ENCODE measurements at places on chromosomes 3 and 15. TPM values are rescaled to one million over a fixed set of nuclear protein-coding genes. Genes with fewer than 3 reads are reported as not detected.

The GPR149 gene
- not detected for total RNA-seq

The SAMMSON gene
- not detected for total RNA-seq

The HDAC11 gene
- 23.0 TPM for total RNA-seq

The SLC6A11 gene
- not detected for total RNA-seq

The EFCC1 gene
- total RNA-seq: 3.6 TPM

The HPS3 gene
- 24.2 TPM for total RNA-seq

The UCN2 gene
- total RNA-seq: not detected

The ILDR1 gene
- 17.2 TPM for total RNA-seq

The LMAN1L gene
- 0.60 TPM for total RNA-seq

The C2CD4A gene
- total RNA-seq: 0.29 TPM

The SKOR1 gene
- 0.63 TPM for total RNA-seq

The RTP4 gene
- 8.5 TPM for total RNA-seq

The SAMD7 gene
- not detected for total RNA-seq

The TTC23 gene
- 26.8 TPM for total RNA-seq

The PPARG gene
- 61.6 TPM for total RNA-seq

The THRB gene
- 59.8 TPM for total RNA-seq

The C3orf70 gene
- total RNA-seq: 16.9 TPM

The PCOLCE2 gene
- total RNA-seq: 8.4 TPM

The GOLGA8Q gene
- total RNA-seq: 0.75 TPM

The TNFSF10 gene
- 70.6 TPM for total RNA-seq

The CELSR3 gene
- 1.1 TPM for total RNA-seq

Measured in mucosa of descending colon (tissue), 3 donors.